NCI-H510A treated with DMSO at 0.1 percent for 48 hours (cell line): ENCODE measurements at places on chromosomes 2 and 18.

GRCh38 chr2:137997733-137998132, 33.5 kb downstream of the HNMT start:
- DNase-seq: no peak

DNA sequence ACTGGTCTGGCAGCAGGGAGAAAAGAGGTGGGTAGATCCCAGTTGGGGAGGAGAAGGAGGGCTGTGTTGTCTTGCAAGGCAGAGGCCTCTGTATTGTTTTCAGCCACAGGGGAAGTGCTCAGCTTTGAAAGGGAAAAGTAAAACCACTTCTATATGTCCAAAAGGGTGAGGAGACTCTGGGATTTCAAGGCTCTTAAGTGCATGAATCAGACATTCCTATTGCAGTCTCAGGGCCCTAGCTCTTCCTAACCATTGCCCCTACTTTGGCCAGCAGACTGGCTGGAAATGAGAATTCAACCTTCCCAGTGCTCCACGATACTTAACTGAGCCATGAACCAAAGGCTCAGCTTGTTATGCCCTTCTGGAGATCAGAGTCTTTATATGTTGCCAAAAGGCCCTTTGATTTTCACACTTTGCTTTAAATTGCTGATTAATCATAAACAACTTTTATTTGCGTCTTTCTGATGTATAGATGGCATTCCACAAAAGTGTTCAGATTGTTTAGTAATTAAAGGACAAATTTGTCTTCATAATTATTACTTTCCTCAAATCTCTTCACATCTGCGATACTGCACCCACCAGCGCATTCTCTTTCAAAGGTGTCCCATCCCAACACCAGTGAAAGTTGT, 313.8 kb upstream of the MMADHC start:
- DNase-seq: no peak

DNA sequence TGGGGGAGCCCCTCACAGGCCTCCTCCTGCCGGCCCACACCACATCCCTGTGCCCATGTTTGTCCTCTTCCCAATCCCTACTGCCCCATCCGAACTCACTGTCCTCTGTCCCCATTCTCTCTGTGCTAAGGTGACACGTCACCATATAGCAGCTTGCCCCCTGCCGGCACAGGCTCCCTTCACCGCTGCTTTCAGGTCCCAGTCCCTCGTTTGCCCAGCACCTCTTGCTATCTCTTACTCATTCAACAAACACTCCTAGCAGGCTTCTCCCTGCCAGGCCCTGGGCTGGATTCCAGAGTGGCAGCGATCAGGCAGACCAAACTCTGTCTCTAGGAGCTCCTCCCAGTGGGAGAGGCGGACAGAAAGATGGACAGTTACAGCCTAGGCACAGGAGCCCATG, 74.3 kb downstream of the TFCP2L1 start:
- DNase-seq: no peak

GRCh38 chr2:222796413-222797103, 64.3 kb upstream of the ACSL3 start:
- peak; percentile 71 for DNase-seq

- no peak for DNase-seq
Measured at GRCh38 chr2:3571284-3571683, 3.8 kb upstream of the RPS7 start.

GRCh38 chr18:54679318-54680149, 88.5 kb downstream of the DYNAP start:
- peak; percentile 63 for DNase-seq

GRCh38 chr2:164061129-164061746, 325.4 kb upstream of the FIGN start:
- peak; percentile 3 for DNase-seq

DNA sequence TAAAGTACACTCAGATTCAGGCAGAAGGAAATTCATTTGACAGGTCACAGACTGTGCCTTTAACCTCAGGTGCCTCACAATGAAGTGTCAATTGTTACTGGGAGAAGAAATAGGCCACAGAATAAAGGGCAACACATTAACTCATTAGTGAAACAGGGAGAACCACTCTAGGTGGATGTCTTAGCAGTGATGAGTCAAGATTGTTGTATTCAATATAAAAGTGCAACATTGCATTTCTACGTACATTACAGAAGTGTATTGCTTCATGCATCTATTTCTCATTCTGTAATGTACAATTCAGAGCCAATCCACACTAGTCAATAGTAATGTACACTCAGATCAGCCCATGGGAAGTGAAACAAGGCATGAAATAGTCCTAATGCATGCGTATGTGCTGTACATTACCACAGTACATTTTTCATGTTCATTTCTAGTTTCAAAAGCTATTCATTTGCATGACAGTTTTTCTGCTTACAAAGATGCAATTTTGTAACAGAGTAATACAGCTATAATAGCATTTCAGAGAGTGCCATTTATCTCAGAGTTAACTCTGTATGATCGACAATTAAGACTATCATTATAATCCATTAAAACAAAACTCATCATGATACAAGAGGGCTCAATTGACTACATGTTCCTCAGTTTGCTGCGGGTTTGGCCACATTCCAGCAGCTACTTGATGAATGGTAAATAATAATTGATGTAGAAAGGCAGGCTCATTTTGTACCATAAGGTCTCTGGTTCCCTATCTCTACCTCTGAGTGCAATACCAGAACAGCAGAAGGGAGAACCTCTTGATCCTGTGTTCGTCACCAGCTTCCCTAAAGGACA, 12.2 kb upstream of the ARL5A start:
- DNase-seq: no peak

DNA sequence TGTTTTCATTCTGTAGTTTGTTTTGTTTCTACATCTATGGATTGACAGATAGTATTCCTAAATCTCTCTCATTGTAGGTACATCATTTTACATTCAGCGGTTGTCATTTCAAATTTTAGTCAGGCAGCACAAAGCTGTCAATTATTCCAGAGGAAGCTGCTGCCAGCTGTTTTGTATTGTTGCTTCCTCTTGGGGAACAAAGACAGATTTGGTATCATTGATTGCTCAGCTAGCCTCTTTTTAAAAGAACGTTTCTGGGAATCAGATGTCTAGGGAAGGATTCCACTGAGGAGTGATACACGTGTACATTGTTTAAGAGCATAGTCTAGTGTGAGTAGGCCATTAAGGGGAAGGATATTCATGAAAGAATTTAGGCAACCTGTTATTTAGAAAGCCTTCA, 145.8 kb downstream of the AGPS start:
- DNase-seq: no peak

GRCh38 chr2:177889818-177890460, 182.6 kb downstream of the PDE11A start:
- no peak for DNase-seq

- no peak for DNase-seq
Measured at GRCh38 chr18:10515456-10515855, 10.4 kb upstream of the NAPG start.

- no peak for DNase-seq
Measured at GRCh38 chr2:134333646-134334189, 79.8 kb downstream of the MGAT5 start.

- DNase-seq: no peak
Measured at GRCh38 chr2:3563521-3563976, 5.4 kb upstream of the RNASEH1 start.

DNA sequence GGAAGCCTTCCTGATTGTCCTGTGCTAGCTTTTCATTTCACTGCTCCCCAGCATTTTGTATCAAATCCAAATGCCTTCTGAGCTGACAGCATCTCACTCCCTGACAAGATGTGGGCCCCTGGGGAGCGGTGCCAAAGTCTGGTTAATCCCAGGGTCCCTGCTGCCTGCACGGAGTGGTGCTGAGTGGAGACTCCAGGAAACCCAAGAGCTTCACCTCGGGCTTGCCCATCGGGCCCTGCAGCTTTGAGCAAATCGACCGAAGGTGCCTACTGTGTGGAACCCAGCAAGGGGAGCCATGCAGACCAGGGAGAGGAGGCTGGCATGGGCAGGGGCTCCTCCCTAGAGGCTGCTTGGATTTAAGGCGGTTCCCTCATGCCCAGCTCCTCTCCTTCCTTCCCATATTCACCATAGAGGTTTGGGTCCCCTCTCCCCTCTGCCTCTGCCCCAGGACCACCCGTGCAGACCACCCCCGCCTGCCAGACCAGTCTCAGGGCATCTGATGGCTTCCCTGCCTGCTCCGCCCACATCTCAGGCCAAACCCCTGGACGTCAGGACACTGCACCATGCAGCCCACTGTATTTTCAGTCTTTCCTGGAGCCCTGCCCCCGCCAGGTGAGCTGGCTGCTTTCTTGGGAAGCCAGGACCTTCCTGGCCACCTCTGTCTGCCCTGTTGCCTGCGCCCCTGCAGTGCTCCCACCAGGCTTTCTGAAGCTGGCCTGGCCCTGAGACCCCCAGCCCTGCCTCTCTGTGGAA, 37.8 kb downstream of the RRM2 start:
- DNase-seq: no peak

GRCh38 chr2:240424341-240425235, 10.9 kb upstream of the GPC1 start:
- no peak for DNase-seq

DNA sequence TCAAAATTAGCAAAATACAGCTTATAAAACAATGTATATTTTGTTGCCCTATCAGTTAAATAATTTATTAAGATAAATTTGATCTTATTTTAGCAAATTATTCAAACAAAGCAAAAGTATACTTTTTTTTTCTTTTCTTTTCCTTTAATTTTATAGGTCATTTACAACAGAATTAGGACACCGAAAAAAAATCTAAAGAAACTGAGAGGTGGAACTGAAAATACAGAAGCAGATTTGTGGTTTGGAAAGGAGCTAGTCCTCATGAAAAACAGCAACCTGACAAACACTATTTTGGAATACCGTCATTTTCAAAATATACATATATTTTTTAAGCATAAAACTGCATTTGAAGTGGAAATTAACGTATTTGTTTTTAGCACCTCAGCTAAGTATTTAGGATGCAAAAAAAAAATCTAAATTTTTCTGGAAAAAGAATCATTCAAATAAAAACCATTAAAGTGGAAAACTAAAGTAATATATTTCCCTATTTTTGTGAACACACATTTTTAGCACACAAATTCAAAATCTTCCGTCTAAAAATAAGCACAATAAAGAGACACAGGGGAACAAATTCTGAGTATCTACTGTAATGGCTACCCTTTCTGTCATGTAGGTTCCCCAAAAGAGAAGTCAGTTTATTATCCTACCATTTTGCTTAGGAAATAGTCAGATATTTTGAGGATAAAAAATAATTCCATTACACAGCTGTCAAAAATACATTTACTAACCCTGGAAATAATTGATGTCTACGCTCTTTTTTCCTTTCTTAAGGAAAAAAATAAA, 2.7 kb downstream of the CCDC88A start:
- no peak for DNase-seq
